ENCODE measurements at places on chromosomes 13 and 19.

GRCh38 chr13:23557733-23558132 is 12.5 kb upstream of the TNFRSF19 start:
- DNase-seq, result no peak

DNA sequence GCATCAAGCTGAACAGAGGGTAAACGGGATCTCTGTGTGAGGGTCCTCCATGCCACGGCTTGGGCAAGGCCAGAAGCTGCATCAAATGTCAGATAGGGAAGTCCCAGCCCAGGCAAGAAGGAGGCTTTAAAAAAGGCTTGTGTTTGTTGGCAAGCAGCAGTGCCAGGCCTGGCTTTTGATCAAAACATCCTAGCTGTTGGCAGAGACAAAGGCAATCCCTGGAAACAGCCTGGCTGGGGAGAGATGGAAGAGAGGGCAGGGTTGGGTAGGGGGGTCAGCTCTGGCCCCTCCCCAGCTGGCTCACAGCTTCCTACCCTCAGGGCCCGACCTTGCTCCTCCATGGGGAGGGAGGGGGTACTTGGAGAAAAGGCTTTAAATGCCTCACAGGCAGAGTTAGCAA is 61.8 kb upstream of the KCTD15 start:
- no peak for DNase-seq

GRCh38 chr19:2770055-2771013 is 12.7 kb downstream of the SGTA start:
- DNase-seq, result no peak

DNA sequence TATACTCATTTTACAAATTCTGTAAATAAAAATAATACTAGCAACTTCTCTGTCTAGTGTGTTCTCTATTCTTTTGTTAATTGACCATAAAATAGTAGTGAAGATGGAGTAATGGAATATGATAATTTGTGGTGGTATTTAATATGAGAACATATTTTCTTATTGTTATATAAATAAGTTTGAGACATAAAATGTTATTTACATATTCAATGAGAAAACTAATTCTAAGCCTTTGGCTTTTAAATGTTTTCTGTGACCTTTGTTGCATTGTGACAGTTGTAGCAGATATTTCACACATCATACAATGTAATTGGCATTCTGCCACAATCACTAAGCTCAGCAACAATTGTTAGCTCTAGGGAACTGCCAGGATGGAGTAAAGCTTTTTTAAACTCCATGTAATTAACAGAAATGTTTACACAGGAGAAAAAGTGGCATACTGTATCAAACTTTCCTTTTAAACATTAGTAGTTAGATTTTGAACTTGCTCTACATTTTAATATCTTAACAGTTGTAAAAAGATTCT is 562.1 kb upstream of the PCDH9 start:
- no peak for DNase-seq

- no peak for DNase-seq
These were observed 213.1 kb downstream of the UQCRFS1 start for GRCh38 chr19:28999724-29000433.

DNA sequence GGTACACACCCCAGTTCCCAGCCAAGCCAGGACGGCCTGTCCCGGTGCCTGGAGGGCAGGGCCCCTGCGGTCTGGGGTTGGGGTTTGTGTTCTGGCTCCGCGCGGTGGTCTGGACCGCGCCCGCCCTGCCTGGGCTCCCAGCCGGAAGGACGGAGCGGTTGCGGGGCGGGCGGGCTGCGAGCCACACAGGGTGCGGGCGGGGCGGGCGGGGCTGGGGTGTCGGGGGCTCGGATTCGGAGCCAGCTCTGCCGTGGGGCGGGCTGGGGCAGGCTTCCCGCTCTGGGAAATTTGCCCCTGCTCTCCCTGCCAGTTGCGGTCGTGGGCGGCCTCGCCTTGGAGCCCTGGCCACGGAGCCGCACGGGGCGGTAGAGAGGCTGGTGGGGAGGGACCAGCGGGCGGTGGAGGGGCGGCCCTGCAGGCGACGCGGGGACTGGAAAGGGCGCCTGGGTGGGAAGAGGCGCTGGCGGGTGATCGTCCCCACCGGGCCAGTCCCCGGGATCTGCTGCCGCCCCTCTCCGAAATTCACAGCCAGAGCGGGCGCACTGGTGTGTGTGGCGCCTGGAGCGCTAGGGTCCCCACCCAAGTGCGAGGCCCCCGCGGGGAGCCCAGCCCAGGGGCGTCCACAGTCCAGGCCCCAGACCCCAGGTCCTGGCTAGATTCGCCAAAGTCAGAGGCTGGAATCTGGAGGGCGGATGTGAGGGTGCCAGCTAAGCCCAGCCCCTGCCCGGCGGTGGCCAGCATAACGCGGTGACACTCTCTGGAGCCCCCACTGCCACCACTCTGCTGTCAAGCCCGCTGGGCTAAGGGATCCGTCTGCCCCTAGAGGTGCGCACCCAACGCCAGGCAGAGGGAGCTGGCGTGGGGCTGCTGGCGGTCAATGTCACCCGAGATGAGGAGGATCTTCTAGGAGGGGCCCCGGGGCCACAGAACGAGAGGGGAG is 11.0 kb upstream of the ZNF492 start:
- DNase-seq, result no peak

- DNase-seq, result no peak
These were observed 182.3 kb downstream of the MZT1 start for GRCh38 chr13:72545030-72545719.

DNA sequence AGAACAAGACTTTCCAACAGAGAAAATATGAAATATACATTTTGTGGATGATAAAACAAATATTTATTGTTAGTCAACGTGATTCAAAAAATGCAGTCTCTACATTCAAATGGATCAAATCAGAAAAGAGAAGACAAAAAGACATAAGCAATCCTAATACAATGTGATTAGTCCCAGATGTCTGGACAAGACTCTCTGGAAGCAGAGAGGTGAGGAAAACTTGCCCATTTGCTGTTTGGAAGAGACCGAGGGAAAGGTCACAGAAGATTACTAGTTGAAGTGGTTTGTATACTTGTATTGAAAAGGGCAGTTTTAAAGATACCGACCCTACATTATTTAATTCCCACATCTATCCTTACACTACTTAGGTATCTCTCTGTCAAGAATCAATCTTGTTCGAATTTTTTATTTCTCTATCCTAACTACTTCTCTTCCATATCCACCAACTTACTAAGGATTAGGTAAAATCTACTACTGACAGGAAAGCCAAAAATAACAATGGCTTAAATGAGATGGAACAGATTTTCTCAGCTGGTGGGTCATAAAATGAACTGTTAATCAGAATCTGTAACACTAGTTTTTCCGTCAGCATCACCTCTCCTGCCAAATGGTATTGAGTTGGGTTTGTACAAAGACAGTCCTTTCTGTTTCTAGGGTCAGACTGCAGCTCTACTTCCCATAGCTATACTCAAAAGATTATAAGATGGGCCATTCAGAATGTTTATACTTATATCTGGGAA is 497.1 kb downstream of the DCT start:
- no peak for DNase-seq

Data from T-helper 2 cell (primary cell).